Progenitor cell of endocrine pancreas (in vitro differentiated cells): ENCODE measurements at places on chromosomes 13 and 19. TPM values are rescaled to one million over a fixed set of nuclear protein-coding genes. Genes with fewer than 3 reads are reported as not detected.
A peak's percentile ranks its signal among the peaks of the same experiment; 100 is the strongest.

TMEM238 gene
- total RNA-seq: 5.0 and 5.6 TPM in 2 replicates

SIGLECL1 gene
- not detected in 2 replicates for total RNA-seq

DNA sequence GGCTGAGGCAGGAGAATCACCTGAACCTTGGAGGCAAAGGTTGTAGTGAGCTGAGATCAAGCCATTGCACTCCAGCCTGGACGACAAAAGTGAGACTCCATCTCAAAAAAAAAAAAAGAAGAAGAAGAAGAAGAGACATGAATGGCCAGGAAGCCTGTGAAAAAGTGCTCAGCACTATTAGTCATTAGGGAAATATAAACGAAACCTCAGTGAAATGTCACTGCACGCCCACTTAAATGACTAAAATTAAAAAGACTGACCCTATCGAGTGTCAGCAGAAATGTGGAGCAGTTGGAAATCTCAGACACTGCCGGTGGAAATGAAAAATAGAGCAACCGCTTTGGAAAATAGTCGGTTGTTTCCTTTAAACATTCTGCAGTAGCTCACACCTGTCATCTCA is 5.5 kb upstream of the TYROBP start:
- no peak for DNase-seq

- no peak for DNase-seq
Measured at GRCh38 chr13:113359571-113359970, 4.4 kb downstream of the GRTP1 start.

DNA sequence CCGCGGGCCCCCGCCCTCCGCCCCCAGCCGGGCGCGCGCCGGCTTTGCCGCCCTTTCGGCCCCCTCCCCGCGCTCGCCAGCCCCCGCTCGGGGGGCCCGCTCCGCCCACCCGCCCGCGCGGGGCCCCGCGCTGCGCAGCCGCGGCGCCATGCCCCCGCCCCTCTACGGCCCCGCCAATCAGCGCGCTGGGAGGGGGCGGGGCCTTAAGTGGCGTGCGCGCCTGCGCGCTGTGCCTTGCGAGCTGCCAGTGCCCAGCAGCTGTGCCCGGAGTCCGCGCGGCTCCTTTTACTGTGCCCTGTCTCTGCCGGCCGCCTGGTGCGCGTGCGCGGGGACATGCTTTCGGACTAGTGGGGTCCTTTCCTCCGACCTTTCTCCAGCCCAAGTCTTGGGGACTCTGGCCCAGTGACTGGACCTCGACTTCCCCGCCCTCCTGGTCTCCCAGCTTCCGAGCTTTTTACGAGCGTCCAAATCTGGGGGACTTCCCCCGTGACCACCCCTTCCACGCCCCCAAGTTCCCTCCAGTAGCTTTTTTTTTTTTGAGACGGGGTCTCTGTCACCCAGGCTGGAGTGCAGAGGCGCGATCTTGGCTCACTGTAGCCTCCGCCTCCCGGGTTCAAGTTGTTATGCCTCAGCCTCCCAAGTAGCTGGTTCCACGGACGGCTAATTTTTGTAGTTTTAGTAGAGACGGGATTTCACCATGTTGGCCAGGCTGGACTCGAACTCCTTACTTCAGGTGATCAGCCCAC is at the start of gene MBD3:
MBD3 (minus strand) TSS at position 111 of the 746 bp plus-strand sequence. CDS start 234 bp downstream, outside the sequence.
- DNase-seq: peak; percentile 91

- no peak for DNase-seq
Measured at GRCh38 chr13:37385248-37385647, 213.3 kb downstream of the POSTN start.

GRCh38 chr13:25111585-25111956 is 15.6 kb downstream of the PABPC3 start:
- DNase-seq: no peak

DNA sequence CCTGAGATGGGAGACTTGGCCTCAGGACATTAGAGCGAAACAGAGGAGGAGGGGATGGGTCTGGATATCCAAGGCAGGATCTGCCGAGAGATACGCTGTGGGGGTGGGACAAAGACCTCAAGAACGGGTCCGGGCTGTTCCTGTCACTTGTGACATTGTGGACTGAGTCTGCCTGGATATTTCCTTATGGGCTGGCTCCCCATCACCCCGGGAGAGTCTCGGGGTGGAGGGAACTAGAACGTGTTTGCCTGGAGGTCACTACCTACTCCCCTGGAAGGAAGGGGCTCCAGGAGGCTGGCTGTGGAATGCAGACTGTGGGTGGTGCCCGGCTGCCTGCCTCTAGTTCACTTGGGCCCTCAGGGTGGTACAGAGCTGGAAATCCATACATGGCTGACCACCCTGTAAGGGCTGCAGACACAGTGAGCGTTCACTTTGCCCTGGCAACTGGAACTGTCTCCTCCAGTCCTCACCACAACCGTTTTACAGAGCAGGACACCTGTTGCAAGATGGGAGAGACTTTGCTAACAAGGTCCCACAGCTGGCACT is 26.4 kb downstream of the DNM2 start:
- no peak for DNase-seq
